ENCODE measurements at places on chromosomes 13 and 19.

DNA sequence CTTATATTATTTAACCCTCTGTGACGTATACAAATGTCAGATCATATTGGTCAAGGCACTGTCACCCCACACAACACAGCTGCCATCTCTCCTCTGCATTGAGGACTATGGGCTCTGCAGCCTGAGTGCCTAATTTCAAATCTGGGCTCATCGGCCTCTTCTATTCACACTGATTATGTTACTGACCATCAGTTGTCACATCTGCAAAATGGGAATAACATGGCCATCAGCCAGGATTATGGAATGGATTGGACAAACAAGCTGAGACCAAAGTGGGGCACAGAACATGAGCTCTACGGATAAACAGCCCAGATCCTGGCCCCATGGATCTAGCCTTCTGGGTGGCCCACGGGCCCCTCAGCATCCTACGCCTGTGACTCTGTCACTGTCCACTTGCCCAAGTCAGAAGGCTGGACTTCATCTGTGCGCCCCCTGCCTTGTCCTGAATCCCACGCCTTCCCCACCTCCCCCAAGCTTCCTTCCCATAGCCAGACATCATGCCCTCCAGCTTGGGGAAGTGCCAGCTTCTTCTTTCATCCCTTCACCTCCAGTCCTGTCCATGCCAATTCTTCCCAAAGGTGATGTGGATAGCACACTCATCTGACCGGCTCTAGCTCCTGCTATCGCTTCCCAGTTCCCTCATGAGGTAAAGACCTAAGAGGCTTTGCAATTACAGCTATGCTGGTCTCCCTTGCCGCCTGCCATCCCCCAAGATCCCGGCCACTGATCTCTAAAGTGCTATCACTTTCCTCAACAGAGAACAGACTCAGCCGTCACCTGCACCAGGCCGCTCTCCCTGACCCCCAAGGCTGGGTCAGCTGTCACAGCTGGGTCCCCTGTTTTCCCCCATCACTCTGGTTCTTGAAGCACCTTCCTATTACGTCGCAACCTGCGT, 872 bp downstream of the FARSA start:
- no peak for DNase-seq

DNA sequence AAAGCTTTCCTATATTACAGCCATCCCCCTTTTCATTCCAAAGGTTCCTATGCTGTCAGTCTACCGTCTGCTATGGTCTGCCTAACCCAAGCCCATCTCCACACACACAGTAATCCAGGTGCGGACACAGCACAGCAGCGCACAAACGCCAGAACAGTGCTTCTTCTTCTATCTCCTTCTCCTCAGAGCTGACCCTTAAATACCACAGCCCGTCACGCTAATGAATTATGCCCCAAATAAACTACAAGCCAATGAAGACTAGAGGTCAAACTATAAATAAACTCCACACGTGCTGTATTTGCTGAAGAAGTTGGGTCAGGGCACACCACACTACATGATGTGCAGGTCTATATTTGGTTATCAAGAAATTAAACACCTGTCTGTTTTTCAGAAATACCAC, 71.8 kb downstream of the TBC1D4 start:
- no peak for DNase-seq

GRCh38 chr13:50731400-50731799, 112.1 kb downstream of the DLEU7 start:
- peak; percentile 72 for DNase-seq

GRCh38 chr19:43662487-43662886, 7.5 kb downstream of the PLAUR start:
- DNase-seq, result no peak

GRCh38 chr19:8386990-8387389, 3.2 kb upstream of the RAB11B start:
- DNase-seq, result no peak

GRCh38 chr19:10114651-10115391, 3.3 kb downstream of the P2RY11 start:
- no peak for DNase-seq

GRCh38 chr13:22648320-22648801, 532.4 kb upstream of the SGCG start:
- no peak for DNase-seq

- no peak for DNase-seq
Observed at GRCh38 chr19:48370955-48371354, 6.8 kb downstream of the SYNGR4 start.

GRCh38 chr19:16117594-16118033, 5.9 kb downstream of the RAB8A start:
- no peak for DNase-seq

GRCh38 chr13:111895896-111896821, 170.8 kb upstream of the SOX1 start:
- DNase-seq, result no peak

GRCh38 chr19:51803519-51803918, 8.6 kb downstream of the FPR3 start:
- DNase-seq, result no peak

DNA sequence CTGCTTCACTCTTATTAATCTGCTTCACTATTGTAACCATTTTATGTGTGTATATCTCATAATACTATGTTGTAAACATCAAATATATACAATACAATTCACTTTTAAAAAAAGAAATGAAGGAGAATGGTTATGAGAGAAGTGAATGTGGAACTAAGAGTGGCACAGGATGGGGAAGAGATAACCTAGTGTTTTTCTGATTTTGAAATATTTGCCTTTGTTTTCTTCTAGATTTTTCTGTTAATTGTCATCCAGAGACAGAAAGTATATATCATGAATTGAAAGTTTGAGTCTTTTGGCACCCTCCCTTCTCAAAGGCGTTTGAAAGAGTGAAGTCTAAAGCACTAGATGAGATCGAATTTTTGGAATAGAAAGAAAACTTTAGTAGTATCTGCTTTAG, 2.8 kb downstream of the DNAJC3 start:
- DNase-seq, result no peak

GRCh38 chr13:45257638-45258333, 56.9 kb upstream of the KCTD4 start:
- no peak for DNase-seq

GRCh38 chr13:43448605-43449336, 338.0 kb downstream of the ENOX1 start:
- no peak for DNase-seq

DNA sequence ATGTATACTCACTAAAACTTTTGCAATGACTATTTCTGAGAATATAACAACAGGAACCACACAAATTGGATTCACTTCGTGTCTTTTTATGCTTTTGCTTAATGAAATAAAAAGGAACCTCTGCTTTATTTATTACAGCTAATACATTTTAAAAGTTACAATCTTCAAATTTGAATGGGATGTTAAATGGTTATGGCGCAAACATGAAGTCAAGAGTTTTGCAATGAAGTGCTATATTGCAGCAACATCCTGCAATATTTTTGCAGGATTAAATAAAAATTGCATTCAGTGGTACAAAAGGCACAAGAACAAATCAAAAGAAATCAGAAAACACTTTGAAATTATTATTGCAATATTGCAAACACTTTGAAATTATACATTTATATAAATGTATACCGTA, 1519.0 kb upstream of the MIR17HG start:
- DNase-seq, result no peak

DNA sequence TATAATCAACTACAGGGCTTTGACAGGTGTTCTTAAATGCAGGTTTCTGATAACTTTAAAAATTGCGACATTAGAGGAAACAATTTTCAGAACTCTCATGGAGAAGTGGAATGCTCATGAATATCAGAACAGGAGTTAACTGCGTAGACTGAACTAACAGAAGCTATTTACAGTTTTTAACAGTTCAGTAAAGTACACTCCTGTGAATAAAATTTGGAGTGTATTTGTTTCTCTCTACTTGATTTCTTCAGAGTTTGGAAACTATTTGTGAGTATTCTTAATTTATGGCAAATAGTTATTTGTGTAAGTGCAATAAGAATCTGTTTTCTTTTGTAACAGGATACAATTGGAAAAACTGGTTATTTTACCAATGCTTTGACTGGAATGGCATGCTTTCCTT, 114.4 kb downstream of the TNFRSF19 start:
- no peak for DNase-seq

DNA sequence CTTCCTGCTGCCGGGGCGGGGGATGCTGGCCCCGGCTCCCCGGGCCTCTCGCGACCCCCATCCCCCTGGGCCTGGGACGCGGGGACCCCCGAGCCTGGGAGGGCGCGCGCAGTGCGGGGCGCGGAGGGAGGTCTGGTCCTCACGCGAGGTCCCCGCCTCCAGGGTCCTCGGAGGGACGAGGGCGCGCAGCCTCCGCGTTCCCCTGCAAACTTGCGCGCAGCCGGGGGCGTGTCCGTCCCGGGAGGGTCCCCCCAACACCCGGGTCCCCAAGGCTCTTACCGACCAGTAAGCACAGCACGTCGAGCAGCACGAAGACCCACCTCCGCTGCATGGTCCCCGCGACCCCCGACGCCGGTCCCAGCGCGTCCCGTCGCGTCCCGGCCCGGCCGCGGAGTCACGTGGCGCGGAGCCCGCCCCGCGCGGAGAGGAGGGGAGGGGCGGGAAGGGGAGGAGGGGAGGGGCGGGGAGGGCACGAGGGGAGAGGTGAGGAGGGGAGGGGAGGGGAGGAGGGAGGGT, at the start of gene PLPP2:
Gene PLPP2, minus strand, starts transcription at position 398 of the 516 bp plus-strand sequence. Its CDS starts 67 bp downstream, at position 331.
- no peak for DNase-seq

DNA sequence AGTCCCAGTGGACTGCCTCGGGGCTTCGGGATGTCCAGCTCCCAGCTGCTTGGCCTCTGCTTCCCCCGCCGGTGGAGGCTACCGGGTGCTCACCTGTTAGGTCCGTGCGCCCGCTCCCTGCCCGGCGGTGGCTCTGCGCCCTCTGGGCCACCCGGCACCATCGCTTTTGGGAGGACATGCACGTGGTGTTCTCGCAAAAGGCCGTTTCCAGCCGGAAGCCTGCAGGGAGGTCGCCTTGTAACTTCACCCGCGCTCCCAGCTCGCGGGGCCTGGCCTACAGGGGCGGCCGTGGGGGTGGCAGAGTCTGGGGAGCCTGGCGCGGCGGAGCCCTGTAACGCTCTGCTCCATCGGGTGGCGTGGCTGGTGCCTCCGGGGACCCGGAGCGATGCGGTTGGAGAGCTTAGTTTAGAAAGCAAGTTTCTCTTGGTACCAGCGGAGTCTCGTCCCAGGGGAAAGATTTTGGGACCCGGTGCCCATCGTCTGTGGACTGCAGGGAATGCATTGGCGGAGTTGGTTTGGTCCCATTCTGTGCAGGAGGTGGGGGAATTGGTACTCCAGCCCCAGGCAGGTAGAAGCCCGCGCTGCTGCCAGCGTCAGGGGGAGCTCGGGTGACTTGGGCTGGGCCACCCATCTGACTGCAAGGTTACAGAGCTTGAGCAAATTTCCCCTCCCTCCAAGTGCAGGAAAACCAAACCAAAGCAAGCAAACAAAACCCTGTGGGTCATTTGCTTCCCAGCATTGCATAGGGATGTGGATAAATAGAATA, 673 bp downstream of the SPATA13 start:
- no peak for DNase-seq

DNA sequence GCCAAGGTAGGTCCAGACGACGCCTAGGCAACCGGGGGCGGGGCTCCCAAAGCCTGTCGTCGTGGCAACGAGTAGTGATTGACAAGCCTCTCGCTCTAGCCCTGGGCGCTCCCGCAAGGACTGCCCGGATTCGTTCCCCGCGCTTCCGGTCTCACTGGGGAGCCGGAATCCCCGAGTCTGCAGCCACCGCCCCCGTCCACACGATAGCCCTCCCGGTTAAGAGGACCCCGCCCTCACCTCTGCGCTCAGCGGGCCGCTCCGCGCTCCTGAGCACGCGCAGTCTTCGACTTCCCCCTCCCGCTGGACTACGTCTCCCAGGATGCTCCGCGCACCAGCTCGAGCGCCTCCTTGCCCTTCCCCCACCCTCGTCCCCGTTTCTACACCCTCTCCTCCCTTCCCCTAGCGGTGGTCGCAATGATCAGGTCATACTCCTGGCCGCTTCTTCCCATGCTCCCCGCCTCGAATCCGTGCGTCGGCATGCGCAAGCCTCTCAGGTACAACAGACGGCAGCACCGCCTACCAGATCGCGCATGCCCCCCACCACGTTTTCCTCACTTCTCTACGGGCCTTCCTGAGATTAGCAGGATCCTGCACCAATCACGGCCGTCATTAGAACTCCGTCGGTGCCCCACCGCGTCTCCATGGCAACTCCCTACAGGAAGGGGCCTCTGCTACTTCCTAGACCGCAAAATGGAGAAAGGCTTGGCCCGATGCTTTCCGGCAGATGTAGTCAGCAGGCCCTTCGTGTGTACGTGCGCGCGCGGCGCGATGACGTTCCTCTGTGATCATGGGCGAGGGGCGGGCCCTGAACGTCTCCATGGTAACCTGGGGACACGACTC, at the start of gene MZF1:
Gene MZF1, minus strand, starts transcription at position 518 of the 840 bp plus-strand sequence. CDS start 1,946 bp downstream, outside the sequence.
- peak; percentile 100 for DNase-seq

DNA sequence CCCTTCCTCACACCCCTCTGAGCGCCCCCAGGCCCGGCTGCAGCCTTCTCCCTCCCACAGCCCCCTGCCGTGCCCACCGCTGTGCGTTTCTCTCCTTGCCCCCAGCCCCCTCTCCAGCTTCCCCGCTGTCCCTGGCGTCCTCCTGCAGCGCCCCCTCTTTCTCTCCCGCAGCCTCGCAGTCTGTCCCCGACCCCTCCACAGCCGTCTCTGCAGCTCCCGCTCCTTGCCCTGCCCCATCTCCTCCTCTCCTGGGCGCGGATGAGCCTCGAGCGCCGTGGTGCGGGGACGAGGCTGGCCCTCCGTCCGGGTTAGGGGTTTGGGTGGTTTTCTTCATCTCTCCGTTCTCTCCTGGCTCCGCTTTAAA, 1.1 kb downstream of the KMT5C start:
- DNase-seq, result no peak

- DNase-seq, result no peak
Observed at GRCh38 chr19:56076498-56076897, 44.6 kb downstream of the ZNF787 start.
